Lung (tissue), 17 donors: ENCODE measurements at places on chromosomes 3 and 15. TPM values are rescaled to one million over a fixed set of nuclear protein-coding genes. Genes with fewer than 3 reads are reported as not detected.

The SLITRK3 gene
- total RNA-seq: 0.28 TPM

The GOLGA8T gene
- total RNA-seq: not detected

The GPR27 gene
- 4.6 TPM for total RNA-seq

The CYP8B1 gene
- 0.09 TPM for total RNA-seq

The NR2E3 gene
- total RNA-seq: 0.80 TPM

The CDC25A gene
- total RNA-seq: 1.5 TPM

The IL17RC gene
- total RNA-seq: 35.4 TPM

The ABHD17C gene
- 23.7 TPM for total RNA-seq

The TLR9 gene
- 1.1 TPM for total RNA-seq

The FGF12 gene
- total RNA-seq: 2.4 TPM

The FSD2 gene
- total RNA-seq: 0.06 TPM

The CD86 gene
- 11.0 TPM for total RNA-seq

The MAGI1 gene
- total RNA-seq: 38.9 TPM

The ZNF860 gene
- total RNA-seq: 2.4 TPM

The GPR149 gene
- not detected for total RNA-seq

The EPHB1 gene
- total RNA-seq: 6.3 TPM

The OR5K2 gene
- total RNA-seq: not detected

The SLC27A2 gene
- total RNA-seq: 6.6 TPM

The RASGRF1 gene
- 20.4 TPM for total RNA-seq

The GOLGA6L7 gene
- total RNA-seq: not detected

The SGO1 gene
- 0.98 TPM for total RNA-seq

The SLC24A5 gene
- not detected for total RNA-seq

The HES1 gene
- total RNA-seq: 70.6 TPM

The GLDN gene
- 0.82 TPM for total RNA-seq

The OCA2 gene
- total RNA-seq: 3.9 TPM

The CPLX3 gene
- not detected for total RNA-seq

The FOXL2NB gene
- total RNA-seq: not detected

The PLSCR4 gene
- total RNA-seq: 95.2 TPM

The ADGRG7 gene
- not detected for total RNA-seq

The TMA7 gene
- total RNA-seq: 176 TPM

The DAG1 gene
- total RNA-seq: 100 TPM

The KBTBD13 gene
- total RNA-seq: 0.23 TPM

The DZIP3 gene
- total RNA-seq: 44.1 TPM

The ITGA11 gene
- 1.7 TPM for total RNA-seq

The SCAANT1 gene
- not detected for total RNA-seq

The BCHE gene
- 4.1 TPM for total RNA-seq

The AGBL1 gene
- total RNA-seq: 147 TPM

The KLHL6 gene
- total RNA-seq: 15.4 TPM

The CACNA2D3 gene
- total RNA-seq: 2.5 TPM

The CACNA1D gene
- 96.8 TPM for total RNA-seq

The ZNF502 gene
- total RNA-seq: 3.8 TPM

The TMEM115 gene
- 38.8 TPM for total RNA-seq

The YEATS2 gene
- 42.9 TPM for total RNA-seq

The SLC30A4 gene
- total RNA-seq: 7.8 TPM

The AVEN gene
- 7.5 TPM for total RNA-seq

The CKMT1A gene
- total RNA-seq: 0.46 TPM

The IL17RD gene
- 4.8 TPM for total RNA-seq

The CCDC80 gene
- total RNA-seq: 63.3 TPM

The SMCO1 gene
- total RNA-seq: not detected

The HSPBAP1 gene
- total RNA-seq: 10.5 TPM

The PSTPIP1 gene
- total RNA-seq: 12.4 TPM

The MNS1 gene
- 7.8 TPM for total RNA-seq

The RARB gene
- 5.4 TPM for total RNA-seq

The PDCD10 gene
- total RNA-seq: 42.2 TPM

The SNX22 gene
- 20.3 TPM for total RNA-seq

The SI gene
- total RNA-seq: not detected

The GPD1L gene
- 58.8 TPM for total RNA-seq

The CD96 gene
- total RNA-seq: 3.1 TPM
